Peyer's patch (tissue), 4 donors: ENCODE measurements at places on chromosomes 16 and 17.
A peak's percentile ranks its signal among the peaks of the same experiment; 100 is the strongest.

DNA sequence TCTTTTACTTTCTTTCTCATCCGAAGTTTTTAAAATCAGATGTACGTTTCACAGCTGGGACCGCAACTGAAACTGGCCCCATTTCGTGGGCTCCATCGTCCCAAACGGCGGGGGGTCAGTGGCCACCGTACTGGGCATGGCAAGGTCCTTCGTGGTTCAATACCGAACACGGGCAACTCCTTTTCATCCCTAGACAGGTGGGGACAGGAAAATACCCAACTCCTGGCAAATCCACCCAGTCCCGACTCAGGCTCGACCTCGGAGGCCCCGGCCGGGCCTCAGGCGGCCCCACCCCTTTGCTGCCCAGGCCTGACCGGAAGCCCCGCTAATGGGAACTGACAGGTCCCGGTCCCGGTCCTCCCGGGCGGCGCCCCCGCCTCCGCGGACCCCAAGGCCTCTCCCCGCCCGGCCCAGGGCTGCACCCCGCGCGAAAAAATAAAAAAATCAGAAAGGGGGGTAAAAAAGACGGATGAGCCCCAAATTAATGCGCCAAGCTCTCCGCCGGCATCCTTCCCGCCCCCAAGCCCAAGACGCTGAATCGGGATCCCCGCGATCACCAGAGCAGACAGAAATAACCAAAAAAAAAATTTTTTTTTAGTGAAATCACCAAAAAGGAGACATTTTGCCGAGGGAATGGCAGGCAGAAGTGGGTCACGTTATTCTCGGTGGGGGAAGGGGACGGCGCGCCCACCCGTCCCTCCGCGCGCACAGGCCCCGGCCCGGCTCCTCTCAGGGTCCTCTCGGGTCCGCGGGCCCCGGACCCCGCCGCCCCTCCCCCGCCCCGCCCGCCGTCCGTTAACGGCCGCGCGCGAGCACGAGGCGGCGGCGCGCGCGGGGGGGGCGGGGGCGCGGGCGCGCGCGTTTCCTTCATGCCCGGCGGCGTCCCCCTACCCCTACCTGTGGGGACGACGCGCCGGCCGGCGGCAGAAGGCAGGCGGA lies 562 bp downstream of the ZC3H7A start:
- peak; percentile 53 for DNase-seq
- H3K27ac ChIP-seq: peak overlapping the region; percentile 98
- H3K27me3 ChIP-seq: no peaks in the 10 kb centered on the region
- peaks cover 64% of the 10 kb centered on the region for H3K4me1 ChIP-seq

DNA sequence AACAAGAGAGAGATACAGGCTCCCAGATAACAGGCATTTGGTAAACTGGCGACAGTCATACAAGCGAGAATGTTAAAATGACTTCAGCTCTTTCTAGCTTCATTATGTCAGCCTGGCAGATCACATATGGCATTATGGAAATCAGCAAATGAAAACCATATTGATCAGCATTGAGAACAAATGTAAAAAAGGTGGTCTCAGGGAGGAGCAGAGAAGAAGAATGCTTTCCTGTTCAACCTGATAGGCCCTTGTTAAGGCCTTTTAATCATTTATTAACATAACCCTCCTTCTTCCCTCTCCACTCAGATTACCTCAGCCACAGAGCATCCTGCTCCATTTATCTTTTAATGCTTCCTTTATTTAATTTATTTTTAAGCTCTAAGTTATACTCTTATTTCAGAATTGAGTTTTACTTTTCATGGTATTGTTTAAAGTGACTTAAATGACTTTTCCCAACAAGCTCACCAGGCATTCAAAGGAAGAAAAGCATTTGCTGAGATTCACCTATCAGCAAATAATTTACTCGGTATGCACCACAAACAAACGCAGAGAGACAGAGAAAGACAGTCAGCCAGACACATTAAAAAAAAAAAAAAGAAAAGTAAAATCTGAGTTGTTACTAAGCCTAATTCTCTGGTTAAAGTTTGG lies 243.9 kb upstream of the TBX2 start:
- H3K27me3 ChIP-seq: no peaks in the 10 kb centered on the region
- no peak overlapping the region for H3K27ac ChIP-seq
- H3K4me3 ChIP-seq: no peak overlapping the region

- H3K27ac ChIP-seq: peak overlapping the region; percentile 95
- no peaks in the 10 kb centered on the region for H3K36me3 ChIP-seq
- peak; percentile 82 for DNase-seq
- H3K4me3 ChIP-seq: peak overlapping the region; percentile 27
- peaks cover 30% of the 10 kb centered on the region for H3K4me1 ChIP-seq
- H3K27me3 ChIP-seq: no peaks in the 10 kb centered on the region
Observed at GRCh38 chr17:38898291-38898679, 27.1 kb upstream of the LASP1NB start.

GRCh38 chr16:35687071-35687470 lies 2227.7 kb downstream of the TP53TG3F start:
- H3K27ac ChIP-seq: no peak overlapping the region
- DNase-seq: no peak
- H3K4me1 ChIP-seq: no peaks in the 10 kb centered on the region
- H3K4me3 ChIP-seq: no peak overlapping the region

GRCh38 chr16:51290442-51291285 lies 139.6 kb upstream of the SALL1 start:
- no peaks in the 10 kb centered on the region for H3K4me1 ChIP-seq
- DNase-seq: no peak
- H3K27me3 ChIP-seq: no peaks in the 10 kb centered on the region
- H3K4me3 ChIP-seq: no peak overlapping the region
- H3K27ac ChIP-seq: no peak overlapping the region
- no peaks in the 10 kb centered on the region for H3K36me3 ChIP-seq

DNA sequence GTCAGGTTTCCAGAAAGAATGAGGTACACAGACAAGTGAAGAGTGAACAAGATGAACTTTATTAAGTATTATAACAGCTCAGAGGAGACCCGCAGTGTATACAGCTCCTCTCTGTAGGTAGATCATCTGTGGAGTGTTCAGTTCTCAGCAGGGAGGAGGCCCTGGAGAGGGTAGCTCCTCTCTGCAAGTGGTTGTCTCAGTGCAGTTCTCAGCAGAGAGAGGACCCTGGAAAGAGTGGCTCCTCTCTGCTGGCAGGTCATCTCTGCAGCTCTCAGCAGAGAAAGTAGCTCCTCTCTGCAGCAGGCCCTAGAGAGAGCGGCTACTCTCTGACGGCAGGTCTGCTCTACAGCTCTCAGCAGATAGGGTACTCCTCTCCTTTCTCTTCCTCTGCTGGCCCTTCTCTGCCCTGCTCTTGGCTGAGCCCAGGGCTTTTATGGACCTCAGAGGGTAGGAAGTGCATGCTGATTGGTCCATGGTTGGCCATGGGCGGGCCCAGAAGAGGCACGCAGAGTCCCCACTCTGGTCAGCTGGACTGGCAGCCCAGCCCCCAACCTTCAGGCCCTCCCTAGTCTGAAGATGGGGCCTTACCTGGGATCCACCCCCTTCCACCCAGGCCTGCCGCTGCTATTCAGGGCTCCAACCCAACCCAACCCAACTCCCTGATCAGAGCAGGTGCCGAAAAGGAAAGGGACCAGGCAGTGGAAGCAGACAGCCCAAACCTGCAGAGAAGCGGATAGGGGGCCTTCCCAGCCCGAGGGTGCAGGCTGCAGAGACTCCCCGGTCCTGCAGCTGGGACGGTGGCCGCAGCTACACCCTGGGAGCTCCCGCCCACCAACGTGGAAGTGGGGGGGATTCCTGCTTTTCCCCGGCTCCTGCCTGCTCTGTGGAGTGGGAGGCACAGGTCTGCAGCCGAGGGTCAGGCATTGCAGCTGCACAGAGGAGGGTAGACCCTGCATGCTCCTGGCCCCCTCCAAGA lies 18.5 kb upstream of the DNAJA2 start:
- no peaks in the 10 kb centered on the region for H3K27me3 ChIP-seq
- H3K36me3 ChIP-seq: no peaks in the 10 kb centered on the region
- H3K4me3 ChIP-seq: no peak overlapping the region
- H3K4me1 ChIP-seq: no peaks in the 10 kb centered on the region
- no peak overlapping the region for H3K27ac ChIP-seq

- H3K4me3 ChIP-seq: no peak overlapping the region
- H3K36me3 ChIP-seq: no peaks in the 10 kb centered on the region
- H3K27me3 ChIP-seq: no peaks in the 10 kb centered on the region
- H3K4me1 ChIP-seq: no peaks in the 10 kb centered on the region
Observed at GRCh38 chr17:9313346-9313745, 262.3 kb downstream of the STX8 start.

GRCh38 chr17:76547183-76547641 lies 7.4 kb downstream of the PRCD start:
- H3K4me1 ChIP-seq: no peaks in the 10 kb centered on the region
- H3K36me3 ChIP-seq: no peaks in the 10 kb centered on the region
- DNase-seq: peak; percentile 79
- no peak overlapping the region for H3K4me3 ChIP-seq
- H3K27ac ChIP-seq: no peak overlapping the region

- no peak for DNase-seq
- H3K4me3 ChIP-seq: no peak overlapping the region
- no peak overlapping the region for H3K27ac ChIP-seq
- no peaks in the 10 kb centered on the region for H3K36me3 ChIP-seq
- H3K4me1 ChIP-seq: peaks cover 3% of the 10 kb centered on the region
Observed at GRCh38 chr17:81331527-81332043, 36.5 kb upstream of the SLC38A10 start.

- no peak overlapping the region for H3K4me3 ChIP-seq
- H3K27me3 ChIP-seq: no peaks in the 10 kb centered on the region
- peaks cover 20% of the 10 kb centered on the region for H3K4me1 ChIP-seq
- H3K27ac ChIP-seq: peak overlapping the region; percentile 100
- no peaks in the 10 kb centered on the region for H3K36me3 ChIP-seq
Observed at GRCh38 chr17:17837966-17838962, 1.5 kb upstream of the SREBF1 start.

DNA sequence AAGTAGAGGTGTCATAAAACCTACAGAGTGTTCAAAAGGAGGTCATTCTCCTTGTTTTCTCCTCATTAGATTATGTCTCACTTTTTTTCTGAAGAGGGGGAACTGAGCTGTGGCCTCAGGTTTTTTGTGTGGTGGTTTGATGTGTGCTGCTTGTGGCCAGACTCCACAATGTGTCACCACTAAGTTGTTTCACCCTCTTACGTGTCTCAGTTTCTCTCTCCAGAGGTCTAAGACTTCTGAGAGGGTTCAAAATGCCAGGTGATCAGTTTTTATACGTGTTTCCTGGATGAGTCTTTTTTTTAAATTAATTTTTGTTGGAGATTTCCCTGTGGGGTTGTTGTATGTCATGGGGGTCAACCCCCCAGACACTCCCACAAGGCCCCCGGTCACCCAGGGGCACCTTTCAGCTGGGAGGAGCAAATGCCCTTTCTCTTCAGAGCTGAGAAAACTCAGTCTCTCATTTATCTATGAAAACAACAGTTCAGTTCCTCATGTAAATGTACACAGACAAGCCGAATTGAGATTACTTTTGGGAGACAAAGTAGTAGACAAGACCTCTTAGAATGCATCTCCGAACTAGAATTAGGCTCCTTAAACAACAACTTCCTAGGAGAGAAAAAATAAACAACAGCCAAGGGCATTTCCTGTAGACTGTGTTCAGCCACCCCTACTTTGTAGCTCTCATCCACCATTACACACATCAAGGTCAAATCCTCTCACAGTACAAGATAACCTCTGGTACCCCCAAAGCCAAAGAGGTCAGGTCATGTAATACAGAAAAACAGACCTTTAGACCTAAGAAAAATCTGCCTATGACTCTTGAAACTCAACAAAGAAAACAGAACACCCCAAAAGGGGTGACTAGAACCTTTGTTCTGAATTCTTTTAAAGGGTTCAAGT lies 23.9 kb upstream of the TMEM98 start:
- no peak overlapping the region for H3K4me3 ChIP-seq
- no peak for DNase-seq
- H3K27me3 ChIP-seq: no peaks in the 10 kb centered on the region
- H3K36me3 ChIP-seq: no peaks in the 10 kb centered on the region
- no peak overlapping the region for H3K27ac ChIP-seq

- H3K4me3 ChIP-seq: no peak overlapping the region
- no peaks in the 10 kb centered on the region for H3K4me1 ChIP-seq
- no peak for DNase-seq
- H3K27me3 ChIP-seq: no peaks in the 10 kb centered on the region
Observed at GRCh38 chr17:57511475-57512123, 233.5 kb downstream of the CCDC182 start.

GRCh38 chr16:85611194-85611443 lies 2.0 kb upstream of the GSE1 start:
- H3K4me1 ChIP-seq: peaks cover 9% of the 10 kb centered on the region
- H3K36me3 ChIP-seq: no peaks in the 10 kb centered on the region
- H3K27ac ChIP-seq: peak overlapping the region; percentile 91
- peak overlapping the region; percentile 65 for H3K4me3 ChIP-seq

DNA sequence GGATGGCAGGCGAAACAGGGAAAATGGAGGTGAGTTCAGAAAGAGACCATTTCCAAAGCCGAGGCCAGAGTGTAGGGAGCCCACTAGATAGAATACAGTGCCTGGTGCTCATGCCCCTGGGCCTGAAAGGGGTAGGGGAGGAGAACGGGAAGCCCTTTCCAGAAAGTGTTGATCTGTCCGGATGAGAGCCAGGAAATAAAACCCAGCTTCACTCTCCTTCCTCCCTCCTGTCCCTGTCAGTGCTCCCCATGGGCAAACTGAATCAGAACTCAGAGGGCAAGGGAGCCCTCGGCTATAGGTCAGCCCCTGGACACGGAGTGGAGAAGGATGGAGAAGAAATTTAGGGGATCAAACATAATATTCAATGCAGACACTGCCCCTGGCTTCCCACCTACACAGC lies 57.7 kb upstream of the RPL38 start:
- H3K4me3 ChIP-seq: no peak overlapping the region
- H3K4me1 ChIP-seq: no peaks in the 10 kb centered on the region
- no peak overlapping the region for H3K27ac ChIP-seq
- H3K36me3 ChIP-seq: no peaks in the 10 kb centered on the region
- H3K27me3 ChIP-seq: no peaks in the 10 kb centered on the region
